ENCODE measurements at places on chromosomes 13 and 19.

DNA sequence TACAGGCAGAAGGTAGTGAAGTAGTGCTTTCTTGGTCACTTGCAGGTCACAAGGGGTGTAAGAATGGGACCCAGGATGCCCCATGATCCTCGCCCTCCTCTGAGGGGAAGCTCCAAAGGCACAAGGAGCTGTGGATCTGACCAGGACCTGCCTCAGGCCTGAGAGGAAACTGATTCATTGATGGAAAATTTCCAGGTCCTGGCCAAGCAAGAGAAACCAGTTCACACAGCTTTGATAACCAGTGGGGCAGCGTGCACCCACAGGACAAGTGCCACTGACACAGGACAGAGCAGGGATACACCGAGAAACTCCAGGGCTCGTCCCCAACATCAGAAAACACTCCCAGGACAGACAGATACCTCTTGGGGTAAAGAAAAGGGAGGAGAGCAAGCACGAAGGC lies 177.1 kb downstream of the RBM26 start:
- no peak for DNase-seq

GRCh38 chr13:43472980-43473379 lies 313.8 kb downstream of the ENOX1 start:
- DNase-seq: no peak

GRCh38 chr13:51844862-51845573 lies at the start of gene TMEM272:
Gene TMEM272, minus strand, starts transcription at chr13:51845177. Its CDS starts 6,647 bp downstream, at chr13:51838530.
- DNase-seq: peak; percentile 21

DNA sequence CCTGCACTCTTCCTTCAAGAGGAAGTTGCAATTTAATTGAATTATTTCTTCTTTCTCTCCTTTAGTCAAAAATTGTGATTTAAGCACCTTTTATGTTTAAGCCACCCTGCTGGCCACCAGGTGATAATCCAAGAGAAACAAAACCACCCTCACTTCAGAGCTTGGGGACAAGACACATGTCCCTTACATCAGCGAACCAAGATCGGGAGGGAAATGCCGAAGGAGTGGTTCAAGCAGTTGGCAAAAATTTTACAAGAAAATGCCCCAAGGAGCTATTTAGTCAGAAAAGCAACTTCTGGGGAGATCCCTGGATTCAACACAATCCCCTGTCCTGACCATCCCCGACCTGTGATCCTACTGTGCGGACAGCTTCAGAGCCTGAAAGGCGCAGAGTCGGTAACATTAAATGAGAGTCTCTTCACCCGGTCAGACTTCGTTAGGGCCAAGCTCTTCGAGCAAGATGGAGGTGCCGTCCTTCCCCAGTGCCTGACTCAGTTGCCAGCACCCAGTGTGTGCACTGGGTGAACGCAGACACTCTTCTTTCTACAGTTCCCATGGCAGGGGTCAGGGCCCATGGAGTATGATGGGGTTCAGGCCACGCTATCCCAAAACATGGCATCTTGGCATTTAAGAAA lies 78.6 kb upstream of the TM9SF2 start:
- no peak for DNase-seq

- no peak for DNase-seq
Measured at GRCh38 chr13:100852146-100852545, 177.6 kb upstream of the TMTC4 start.

- DNase-seq: no peak
Measured at GRCh38 chr13:112741835-112742570, 52.2 kb downstream of the ATP11A start.

All from T47D (cell line).